Activated naive CD8-positive, alpha-beta T cell treated with anti-CD3 and anti-CD28 coated beads for 36 hours (primary cell): ENCODE measurements at places on chromosomes 4 and X. TPM values are rescaled to one million over a fixed set of nuclear protein-coding genes. Genes with fewer than 3 reads are reported as not detected.

- peaks cover 13% of the 10 kb centered on the region for H3K27me3 ChIP-seq
- no peak overlapping the region for H3K27ac ChIP-seq
- H3K4me1 ChIP-seq = no peaks in the 10 kb centered on the region
- H3K4me3 ChIP-seq = no peak overlapping the region
- no peak for DNase-seq
Observed at GRCh38 chr4:68148800-68149685, 19.4 kb upstream of the TMPRSS11F start.

PPP4R3C gene
- not detected for total RNA-seq

GRCh38 chr4:163196926-163197480 lies 30.3 kb upstream of the NAF1 start:
- DNase-seq = no peak
- no peak overlapping the region for H3K4me3 ChIP-seq
- H3K36me3 ChIP-seq = peaks cover 2% of the 10 kb centered on the region
- no peak overlapping the region for H3K27ac ChIP-seq
- H3K27me3 ChIP-seq = no peaks in the 10 kb centered on the region

- no peaks in the 10 kb centered on the region for H3K36me3 ChIP-seq
- H3K27ac ChIP-seq = no peak overlapping the region
- H3K4me1 ChIP-seq = no peaks in the 10 kb centered on the region
Observed at GRCh38 chr4:21992330-21992729, 43.8 kb upstream of the KCNIP4 start.

CABS1 gene
- not detected for total RNA-seq

- no peak overlapping the region for H3K27ac ChIP-seq
- H3K27me3 ChIP-seq = peaks cover 11% of the 10 kb centered on the region
- H3K4me3 ChIP-seq = no peak overlapping the region
Observed at GRCh38 chr4:168551211-168551610, 54.4 kb downstream of the PALLD start.

- H3K4me3 ChIP-seq = no peak overlapping the region
- H3K4me1 ChIP-seq = no peaks in the 10 kb centered on the region
- no peak overlapping the region for H3K27ac ChIP-seq
- no peaks in the 10 kb centered on the region for H3K27me3 ChIP-seq
- H3K36me3 ChIP-seq = no peaks in the 10 kb centered on the region
Observed at GRCh38 chr4:66590488-66591215, 920.4 kb upstream of the EPHA5 start.

DNA sequence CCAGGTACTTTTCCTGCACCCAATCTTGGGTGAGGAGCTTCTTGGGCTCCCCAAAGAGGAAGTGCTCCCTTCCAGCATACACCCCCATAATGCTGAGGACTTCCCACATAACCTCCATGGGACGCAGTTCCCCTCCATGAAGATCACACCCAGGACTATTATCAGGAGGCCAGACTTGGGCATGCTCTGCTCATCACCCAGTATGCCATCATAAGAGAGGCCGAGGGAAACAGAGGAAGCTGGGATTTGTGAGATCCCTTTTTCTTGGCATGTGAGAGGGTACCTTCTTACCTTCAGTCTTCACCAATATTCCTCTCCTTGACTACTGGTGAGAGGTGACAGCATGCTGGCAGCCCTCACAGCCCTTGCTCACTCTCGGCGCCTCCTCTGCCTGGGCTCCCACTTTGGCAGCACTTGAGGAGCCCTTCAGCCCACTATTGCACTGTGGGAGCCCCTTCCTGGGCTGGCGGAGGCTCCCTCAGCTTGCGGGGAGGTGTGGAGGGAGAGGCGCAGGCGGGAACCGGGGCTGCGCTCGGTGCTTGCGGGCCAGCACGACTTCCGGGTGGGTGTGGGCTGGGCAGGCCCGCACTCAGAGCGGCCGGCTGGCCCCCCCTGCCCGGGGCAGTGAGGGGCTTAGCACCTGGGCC lies 15.7 kb upstream of the HSFX1 start:
- H3K4me1 ChIP-seq = no peaks in the 10 kb centered on the region
- H3K36me3 ChIP-seq = no peaks in the 10 kb centered on the region
- H3K27me3 ChIP-seq = no peaks in the 10 kb centered on the region

DNA sequence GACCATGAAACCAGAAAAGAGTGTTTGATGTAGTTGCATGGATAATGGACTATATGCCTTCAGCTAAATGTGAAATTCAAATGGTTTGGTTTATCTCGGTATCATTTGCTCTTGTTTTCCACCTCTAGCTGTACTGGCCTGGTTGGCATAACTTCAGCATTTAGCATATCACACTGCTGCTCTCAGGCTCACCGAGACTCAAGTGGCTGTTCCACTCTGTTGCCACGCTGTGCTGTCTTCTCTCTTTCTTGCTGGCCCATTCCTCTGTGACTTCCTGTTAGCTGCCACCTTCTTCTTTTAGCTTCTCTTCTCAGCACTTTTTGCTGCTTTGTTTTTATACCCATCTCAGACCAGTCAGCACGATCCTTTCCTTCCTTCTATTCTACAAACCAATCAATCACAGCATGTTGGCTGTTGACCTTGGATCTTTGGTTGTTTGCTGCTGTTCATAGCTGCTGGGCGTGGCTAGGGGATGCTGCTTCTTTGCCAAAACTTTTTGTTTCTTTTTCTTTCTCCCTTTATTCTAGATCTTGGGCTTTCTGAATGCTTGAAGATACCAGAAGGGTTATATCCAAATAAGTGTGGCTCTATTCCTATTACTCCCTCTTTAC lies 24.0 kb downstream of the INTS6L start:
- peaks cover 8% of the 10 kb centered on the region for H3K36me3 ChIP-seq
- H3K4me1 ChIP-seq = peaks cover 27% of the 10 kb centered on the region
- H3K27me3 ChIP-seq = no peaks in the 10 kb centered on the region

DNA sequence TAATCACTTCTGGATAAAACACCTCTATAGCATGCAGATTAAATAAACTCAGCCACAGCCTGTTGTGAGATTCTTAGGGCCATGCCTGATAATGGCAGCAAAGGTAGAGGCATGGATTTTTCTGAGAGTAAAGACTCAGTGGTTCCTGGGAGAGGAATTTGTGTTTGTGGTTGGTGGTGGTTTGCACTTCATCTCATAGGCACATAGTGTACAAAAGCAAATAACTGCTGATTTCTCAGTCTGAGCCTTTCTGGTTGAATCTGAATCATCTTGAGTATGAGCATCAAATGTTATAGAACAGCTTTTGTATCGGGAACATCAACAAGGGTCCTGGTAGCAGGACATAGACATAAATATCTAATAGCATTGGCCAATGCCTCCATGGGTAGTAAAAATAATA lies 274.3 kb downstream of the FRMPD4 start:
- H3K4me3 ChIP-seq = no peak overlapping the region
- no peaks in the 10 kb centered on the region for H3K36me3 ChIP-seq
- H3K27me3 ChIP-seq = peaks cover 3% of the 10 kb centered on the region
- H3K27ac ChIP-seq = no peak overlapping the region
- H3K4me1 ChIP-seq = no peaks in the 10 kb centered on the region
- DNase-seq = no peak

GRCh38 chr4:163107754-163108153 lies 58.9 kb downstream of the NAF1 start:
- peaks cover 5% of the 10 kb centered on the region for H3K4me1 ChIP-seq
- no peaks in the 10 kb centered on the region for H3K27me3 ChIP-seq
- DNase-seq = no peak

- no peaks in the 10 kb centered on the region for H3K27me3 ChIP-seq
- no peak overlapping the region for H3K27ac ChIP-seq
Observed at GRCh38 chr4:54365691-54366090, 136.6 kb downstream of the PDGFRA start.

- no peak overlapping the region for H3K4me3 ChIP-seq
- no peaks in the 10 kb centered on the region for H3K36me3 ChIP-seq
- no peak for DNase-seq
- no peak overlapping the region for H3K27ac ChIP-seq
- H3K27me3 ChIP-seq = no peaks in the 10 kb centered on the region
Observed at GRCh38 chr4:144288011-144288903, 147.7 kb upstream of the GYPA start.

DNA sequence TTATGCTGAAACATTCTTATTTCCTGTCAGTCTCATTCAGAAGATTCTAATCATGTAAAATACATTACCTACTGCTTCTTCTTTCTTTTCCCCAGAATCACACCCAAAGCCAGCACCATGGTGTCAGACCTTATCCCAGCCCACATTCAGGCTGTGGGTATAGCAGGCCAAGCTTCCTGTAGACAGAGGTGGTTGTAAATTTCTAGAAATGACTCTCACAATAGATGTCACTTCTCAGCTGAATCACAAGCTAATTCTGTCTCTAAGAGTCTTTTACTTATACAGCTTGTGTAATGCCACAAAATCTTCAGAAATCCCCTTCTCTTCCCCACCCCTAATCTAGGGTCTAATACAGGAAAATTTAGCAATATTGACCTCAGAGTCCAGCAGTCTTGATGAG lies 239.6 kb downstream of the PARM1 start:
- no peak overlapping the region for H3K27ac ChIP-seq
- no peaks in the 10 kb centered on the region for H3K36me3 ChIP-seq
- H3K27me3 ChIP-seq = no peaks in the 10 kb centered on the region
- no peak overlapping the region for H3K4me3 ChIP-seq
- DNase-seq = no peak

TREX2 gene
- 1.8 TPM for total RNA-seq

DNA sequence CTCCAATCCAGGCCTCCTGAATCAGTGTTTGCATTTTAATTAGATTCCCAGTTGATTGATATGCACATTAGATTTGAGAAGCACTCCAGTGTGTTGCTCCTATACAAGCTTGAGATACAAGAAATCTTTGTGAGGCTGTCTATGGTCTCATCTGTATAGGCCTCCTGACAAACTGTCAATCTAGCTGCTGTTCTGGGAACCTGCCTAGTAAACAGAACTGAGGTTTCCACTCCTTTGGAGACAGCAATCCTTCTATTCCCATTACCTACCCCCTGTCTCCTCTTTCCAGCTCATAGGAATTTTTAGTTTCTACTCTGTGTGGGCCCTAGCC lies 306.1 kb upstream of the EMCN start:
- H3K4me1 ChIP-seq = no peaks in the 10 kb centered on the region
- H3K27me3 ChIP-seq = no peaks in the 10 kb centered on the region
- H3K36me3 ChIP-seq = no peaks in the 10 kb centered on the region
- no peak overlapping the region for H3K27ac ChIP-seq
- DNase-seq = no peak
- H3K4me3 ChIP-seq = no peak overlapping the region

- no peaks in the 10 kb centered on the region for H3K36me3 ChIP-seq
- H3K27me3 ChIP-seq = no peaks in the 10 kb centered on the region
- no peak overlapping the region for H3K4me3 ChIP-seq
- H3K27ac ChIP-seq = no peak overlapping the region
- DNase-seq = no peak
Observed at GRCh38 chrX:105845631-105846030, 23.3 kb downstream of the NRK start.

DNA sequence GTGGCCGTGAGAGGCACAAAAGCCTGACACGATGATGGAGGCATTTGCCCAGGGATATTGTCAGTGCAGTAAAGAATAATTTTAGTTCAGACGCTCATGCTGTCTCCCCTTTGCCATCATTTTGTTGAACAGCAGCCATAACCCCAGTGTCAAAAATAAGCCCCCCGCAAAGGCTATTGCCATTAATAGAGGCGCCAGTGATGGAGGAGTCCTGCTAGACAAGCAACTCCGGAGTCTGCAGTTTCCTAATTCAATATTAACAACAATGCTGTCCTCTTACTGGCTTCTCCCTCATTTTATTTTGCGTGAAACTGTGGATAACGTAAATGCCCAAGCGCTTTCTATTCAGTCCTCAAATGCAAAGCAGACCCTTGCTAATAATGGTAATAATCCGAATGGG lies 603 bp upstream of the SMS start:
- H3K36me3 ChIP-seq = peaks cover 25% of the 10 kb centered on the region
- peak overlapping the region; percentile 80 for H3K27ac ChIP-seq
- no peaks in the 10 kb centered on the region for H3K27me3 ChIP-seq
- peaks cover 26% of the 10 kb centered on the region for H3K4me1 ChIP-seq
- H3K4me3 ChIP-seq = peak overlapping the region; percentile 61

FAAH2 gene
- total RNA-seq = 1.9 TPM

- H3K27ac ChIP-seq = peak overlapping the region; percentile 92
- peaks cover 27% of the 10 kb centered on the region for H3K4me1 ChIP-seq
- H3K27me3 ChIP-seq = no peaks in the 10 kb centered on the region
- DNase-seq = no peak
- peak overlapping the region; percentile 81 for H3K4me3 ChIP-seq
Observed at GRCh38 chrX:56994375-56995270, 718 bp downstream of the SPIN3 start.

USP51 gene
- total RNA-seq = 1.3 TPM

GRCh38 chrX:24023972-24024669 lies 2.9 kb downstream of the KLHL15 start:
- no peak for DNase-seq
- H3K27ac ChIP-seq = peak overlapping the region; percentile 81
- H3K4me1 ChIP-seq = peaks cover 27% of the 10 kb centered on the region
- H3K27me3 ChIP-seq = no peaks in the 10 kb centered on the region

GSPT2 gene
- 11.2 TPM for total RNA-seq

DNA sequence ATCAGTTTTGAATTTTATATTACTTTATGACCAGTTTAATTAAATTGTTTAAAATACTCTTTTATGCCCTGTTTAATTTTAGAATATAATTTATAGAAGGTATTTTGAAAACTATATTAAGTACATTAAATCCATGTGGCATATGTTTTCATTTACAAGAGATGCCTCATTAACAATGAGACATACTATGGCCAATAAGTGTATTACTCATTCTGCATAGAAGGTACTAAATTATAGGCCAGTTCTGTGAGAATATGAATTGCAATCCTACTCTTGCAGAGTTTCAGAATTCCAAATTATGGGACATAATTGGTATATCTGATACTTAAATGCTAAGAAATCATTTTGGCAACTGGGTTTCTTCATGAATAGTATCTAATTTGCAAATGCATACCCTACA lies 951.1 kb downstream of the FAT4 start:
- H3K27me3 ChIP-seq = no peaks in the 10 kb centered on the region
- DNase-seq = no peak
- H3K4me1 ChIP-seq = no peaks in the 10 kb centered on the region
- H3K27ac ChIP-seq = no peak overlapping the region

GRCh38 chr4:134551348-134551747 lies 349.8 kb upstream of the PABPC4L start:
- H3K4me1 ChIP-seq = no peaks in the 10 kb centered on the region
- H3K27me3 ChIP-seq = no peaks in the 10 kb centered on the region
- H3K4me3 ChIP-seq = no peak overlapping the region

- DNase-seq = peak; percentile 23
- peaks cover 14% of the 10 kb centered on the region for H3K36me3 ChIP-seq
- H3K4me3 ChIP-seq = no peak overlapping the region
- H3K27me3 ChIP-seq = no peaks in the 10 kb centered on the region
- peaks cover 11% of the 10 kb centered on the region for H3K4me1 ChIP-seq
- no peak overlapping the region for H3K27ac ChIP-seq
Observed at GRCh38 chrX:129823115-129823514, 20.6 kb downstream of the ZDHHC9 start.
